ENCODE measurements at places on chromosomes 7 and 10. TPM values are rescaled to one million over a fixed set of nuclear protein-coding genes. Genes with fewer than 3 reads are reported as not detected.
A peak's percentile ranks its signal among the peaks of the same experiment; 100 is the strongest.

GRCh38 chr7:141992156-141992555, 3.5 kb upstream of the MGAM start:
- H3K4me1 ChIP-seq, result no peaks in the 10 kb centered on the region
- no peak overlapping the region for H3K4me3 ChIP-seq
- no peak overlapping the region for H3K27ac ChIP-seq
- no peak for DNase-seq

- H3K36me3 ChIP-seq, result no peaks in the 10 kb centered on the region
- H3K4me3 ChIP-seq, result no peak overlapping the region
- DNase-seq, result no peak
- H3K4me1 ChIP-seq, result no peaks in the 10 kb centered on the region
- no peak overlapping the region for H3K27ac ChIP-seq
These were observed 211.9 kb upstream of the VSTM2A start for GRCh38 chr7:54330216-54330800.

- no peaks in the 10 kb centered on the region for H3K27me3 ChIP-seq
- peaks cover 9% of the 10 kb centered on the region for H3K36me3 ChIP-seq
- H3K4me3 ChIP-seq, result no peak overlapping the region
- peaks cover 1% of the 10 kb centered on the region for H3K4me1 ChIP-seq
- DNase-seq, result no peak
These were observed 5.5 kb downstream of the PPA1 start for GRCh38 chr10:70227548-70228320.

The C10orf143 gene
- total RNA-seq, result 0.56 TPM

The HYCC1 gene
- 78.3 TPM for total RNA-seq

DNA sequence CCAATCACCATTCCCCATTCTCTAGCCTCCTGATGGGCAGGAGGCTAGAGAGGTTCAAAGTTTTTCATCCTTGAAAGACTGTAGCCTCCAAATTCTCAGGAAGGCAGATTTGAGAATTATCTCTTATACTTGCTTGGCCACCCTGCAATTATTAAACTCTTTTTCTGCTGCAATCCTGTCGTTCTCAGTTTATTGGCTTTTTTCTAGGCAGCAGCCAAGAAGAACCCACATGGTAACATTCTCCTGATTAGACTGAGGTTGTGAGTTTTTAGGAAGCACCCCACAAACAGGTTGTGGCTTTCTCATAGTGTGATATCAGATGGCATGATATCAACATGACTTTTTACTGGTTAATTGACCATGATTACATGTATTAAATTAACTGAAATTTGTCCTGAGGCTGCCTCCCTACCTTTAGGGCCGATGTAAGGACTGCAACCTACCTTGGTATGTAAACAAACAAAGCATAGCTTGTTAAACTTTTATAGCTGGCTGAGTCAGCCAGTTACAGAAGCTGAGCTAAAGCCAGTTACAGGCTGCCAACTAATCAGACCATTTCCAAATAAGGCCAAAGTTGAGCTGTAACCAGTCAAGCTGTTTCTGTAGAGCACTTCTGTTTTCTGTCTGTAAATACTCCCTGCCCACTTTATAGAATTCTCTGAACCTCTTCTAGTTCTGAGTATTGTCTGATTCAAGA, 3.2 kb upstream of the ZNF248 start:
- H3K27ac ChIP-seq, result peak overlapping the region; percentile 19
- H3K4me1 ChIP-seq, result no peaks in the 10 kb centered on the region

- H3K27ac ChIP-seq, result no peak overlapping the region
- no peak overlapping the region for H3K4me3 ChIP-seq
- peaks cover 2% of the 10 kb centered on the region for H3K4me1 ChIP-seq
- H3K27me3 ChIP-seq, result no peaks in the 10 kb centered on the region
- peaks cover 29% of the 10 kb centered on the region for H3K36me3 ChIP-seq
These were observed 51.1 kb downstream of the SHH start for GRCh38 chr7:155761162-155761561.

GRCh38 chr10:59561477-59562121, 148.1 kb downstream of the SLC16A9 start:
- 0 out of 2 replicates have a peak, but pooled peaks cover 1% of the 10 kb centered on the region for H3K27me3 ChIP-seq
- no peaks in the 10 kb centered on the region for H3K36me3 ChIP-seq
- DNase-seq, result peak; percentile 17
- no peak overlapping the region for H3K4me3 ChIP-seq

DNA sequence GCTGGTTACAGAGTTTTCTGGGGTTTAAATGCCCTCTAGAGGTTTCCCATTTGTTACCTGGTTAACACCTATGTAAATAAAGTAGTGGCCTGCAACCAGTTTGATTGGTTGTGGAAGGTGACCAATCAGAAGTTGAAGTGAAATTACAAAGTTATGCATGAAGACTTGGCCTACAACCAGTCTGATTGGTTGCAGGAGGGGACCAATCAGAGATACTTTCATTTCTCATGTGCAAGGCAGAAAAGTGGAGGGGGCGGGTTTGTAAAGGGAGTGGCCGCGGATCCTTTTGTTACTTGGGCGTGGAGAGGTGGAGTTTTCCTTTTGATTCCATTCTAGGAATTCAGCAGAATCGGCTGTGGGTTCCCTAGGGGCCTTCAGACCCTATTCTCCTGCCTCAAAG, 80.8 kb downstream of the SEC23IP start:
- peaks cover 2% of the 10 kb centered on the region for H3K27me3 ChIP-seq
- DNase-seq, result peak; percentile 10
- H3K4me1 ChIP-seq, result no peaks in the 10 kb centered on the region
- H3K36me3 ChIP-seq, result no peaks in the 10 kb centered on the region
- no peak overlapping the region for H3K4me3 ChIP-seq

GRCh38 chr10:126568809-126569385, 101.6 kb downstream of the C10orf90 start:
- H3K36me3 ChIP-seq, result no peaks in the 10 kb centered on the region
- H3K27me3 ChIP-seq, result peaks cover 4% of the 10 kb centered on the region
- H3K4me1 ChIP-seq, result peaks cover 2% of the 10 kb centered on the region
- DNase-seq, result no peak
- H3K27ac ChIP-seq, result no peak overlapping the region

The CDH23 gene
- total RNA-seq, result under 0.01 TPM

DNA sequence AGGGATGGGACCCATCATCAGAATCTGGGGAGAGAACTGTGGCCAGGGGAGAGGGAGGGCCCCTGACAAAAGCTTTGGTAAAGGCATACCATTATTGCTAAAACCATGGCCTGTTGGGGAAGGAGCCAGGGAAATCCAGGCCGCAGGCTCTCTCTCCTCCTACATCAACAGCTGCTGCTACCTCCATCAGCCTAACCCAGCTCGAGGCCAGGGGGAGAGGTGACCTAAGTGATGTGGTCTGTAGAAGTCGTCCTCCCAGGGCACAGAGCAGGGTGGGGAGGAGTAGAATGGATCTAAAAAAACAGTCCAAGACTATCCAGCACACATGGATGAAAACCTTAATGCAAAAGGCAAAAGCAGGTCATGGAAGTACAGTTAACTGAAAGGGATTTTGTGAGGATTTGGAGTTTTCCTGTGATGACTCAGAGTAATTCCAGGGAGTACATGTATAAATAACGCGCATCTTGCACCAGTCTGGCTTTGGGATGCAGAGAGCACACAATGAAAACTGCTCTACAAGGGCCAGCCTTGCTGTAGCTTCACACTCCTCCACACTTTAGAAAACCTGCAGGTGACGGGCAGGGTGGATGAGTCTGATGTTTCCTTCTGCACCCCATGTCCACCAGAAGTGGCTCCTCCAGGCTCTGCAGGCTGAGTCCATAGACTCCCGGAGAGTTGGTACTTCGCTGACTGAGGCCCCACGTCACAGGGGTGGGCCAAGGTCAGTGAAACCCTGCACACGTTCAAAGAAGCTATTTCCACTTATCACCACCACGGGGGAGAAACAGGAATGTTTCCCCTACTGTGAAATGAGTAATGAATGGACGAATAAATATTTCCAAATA, 38.5 kb upstream of the MSMB start:
- peaks cover 7% of the 10 kb centered on the region for H3K4me1 ChIP-seq
- no peak overlapping the region for H3K27ac ChIP-seq
- peaks cover 4% of the 10 kb centered on the region for H3K27me3 ChIP-seq
- no peak for DNase-seq
- no peak overlapping the region for H3K4me3 ChIP-seq

The EIF4EBP2 gene
- total RNA-seq, result 20.8 TPM

The SUN3 gene
- not detected for total RNA-seq

The ZNF25 gene
- total RNA-seq, result 9.5 TPM

The INMT gene
- 1.7 TPM for total RNA-seq

GRCh38 chr10:14875941-14876340, 2.7 kb upstream of the SUV39H2 start:
- peaks cover 12% of the 10 kb centered on the region for H3K4me1 ChIP-seq
- H3K27ac ChIP-seq, result no peak overlapping the region
- no peaks in the 10 kb centered on the region for H3K36me3 ChIP-seq
- DNase-seq, result no peak
- no peak overlapping the region for H3K4me3 ChIP-seq

The DOCK1 gene
- total RNA-seq, result 79.2 TPM

DNA sequence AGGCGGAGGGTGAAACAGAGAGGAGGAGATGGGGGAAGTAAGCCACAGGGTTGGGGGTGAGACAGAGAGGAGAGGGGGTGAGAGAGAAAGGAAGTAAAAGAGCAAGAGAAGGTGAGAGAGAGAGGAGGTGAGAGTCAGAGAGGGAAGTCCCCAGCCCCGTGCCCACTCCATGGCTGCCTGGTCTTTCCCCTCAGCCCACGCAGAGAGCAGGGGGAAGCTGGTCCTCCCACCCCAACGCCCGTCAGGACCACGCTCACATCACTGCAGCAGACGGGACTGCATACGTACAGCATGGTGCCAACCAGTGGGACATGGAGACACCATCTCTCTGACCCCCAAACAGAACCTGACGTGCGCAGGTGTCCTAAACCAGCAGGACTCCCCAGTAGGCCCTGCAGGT, 12.1 kb upstream of the PDGFA start:
- no peak overlapping the region for H3K4me3 ChIP-seq
- no peak for DNase-seq
- H3K27ac ChIP-seq, result no peak overlapping the region
- H3K36me3 ChIP-seq, result no peaks in the 10 kb centered on the region

- no peak overlapping the region for H3K27ac ChIP-seq
- peak; percentile 87 for DNase-seq
- H3K36me3 ChIP-seq, result no peaks in the 10 kb centered on the region
- no peaks in the 10 kb centered on the region for H3K27me3 ChIP-seq
- peaks cover 4% of the 10 kb centered on the region for H3K4me1 ChIP-seq
These were observed 132.0 kb upstream of the MDFIC start for GRCh38 chr7:114789871-114790311.

The CHST12 gene
- total RNA-seq, result 4.7 TPM

The UCN3 gene
- total RNA-seq, result not detected

GRCh38 chr7:131735101-131735500, 178.7 kb upstream of the PODXL start:
- no peaks in the 10 kb centered on the region for H3K4me1 ChIP-seq
- no peak for DNase-seq
- no peaks in the 10 kb centered on the region for H3K27me3 ChIP-seq
- no peaks in the 10 kb centered on the region for H3K36me3 ChIP-seq
- H3K27ac ChIP-seq, result no peak overlapping the region
- no peak overlapping the region for H3K4me3 ChIP-seq

- no peaks in the 10 kb centered on the region for H3K36me3 ChIP-seq
- no peaks in the 10 kb centered on the region for H3K27me3 ChIP-seq
- no peak overlapping the region for H3K27ac ChIP-seq
- DNase-seq, result no peak
- no peak overlapping the region for H3K4me3 ChIP-seq
- H3K4me1 ChIP-seq, result no peaks in the 10 kb centered on the region
These were observed 561.7 kb upstream of the POM121L12 start for GRCh38 chr7:52473756-52474155.
